ENCODE measurements at places on chromosomes 3 and 15.

GRCh38 chr15:79185199-79185598, 94.6 kb upstream of the RASGRF1 start:
- no peak for DNase-seq

DNA sequence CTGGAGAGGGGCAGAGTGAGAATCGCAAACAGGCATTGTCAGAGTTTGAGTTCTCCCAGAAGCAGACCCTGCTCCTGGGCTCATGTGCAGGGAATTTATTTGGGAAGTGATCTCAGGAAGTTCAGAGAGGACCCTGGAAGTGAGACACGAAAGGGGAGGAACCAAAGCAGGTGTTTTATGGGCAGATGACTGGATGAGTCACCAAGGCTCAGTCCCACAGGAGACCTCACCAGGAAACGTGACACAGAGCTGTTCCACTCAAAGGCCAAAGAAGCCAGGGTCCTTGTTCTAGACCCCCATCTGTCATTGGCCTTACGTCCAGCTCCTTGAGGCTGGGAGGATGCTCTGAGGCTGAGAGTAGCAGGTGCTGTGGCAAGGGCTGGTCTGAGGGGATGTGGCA, 43.4 kb upstream of the SEC22A start:
- DNase-seq, result no peak

GRCh38 chr3:14246414-14246813, 67.8 kb downstream of the LSM3 start:
- no peak for DNase-seq

- no peak for DNase-seq
Measured at GRCh38 chr3:105051111-105051510, 315.6 kb upstream of the ALCAM start.

DNA sequence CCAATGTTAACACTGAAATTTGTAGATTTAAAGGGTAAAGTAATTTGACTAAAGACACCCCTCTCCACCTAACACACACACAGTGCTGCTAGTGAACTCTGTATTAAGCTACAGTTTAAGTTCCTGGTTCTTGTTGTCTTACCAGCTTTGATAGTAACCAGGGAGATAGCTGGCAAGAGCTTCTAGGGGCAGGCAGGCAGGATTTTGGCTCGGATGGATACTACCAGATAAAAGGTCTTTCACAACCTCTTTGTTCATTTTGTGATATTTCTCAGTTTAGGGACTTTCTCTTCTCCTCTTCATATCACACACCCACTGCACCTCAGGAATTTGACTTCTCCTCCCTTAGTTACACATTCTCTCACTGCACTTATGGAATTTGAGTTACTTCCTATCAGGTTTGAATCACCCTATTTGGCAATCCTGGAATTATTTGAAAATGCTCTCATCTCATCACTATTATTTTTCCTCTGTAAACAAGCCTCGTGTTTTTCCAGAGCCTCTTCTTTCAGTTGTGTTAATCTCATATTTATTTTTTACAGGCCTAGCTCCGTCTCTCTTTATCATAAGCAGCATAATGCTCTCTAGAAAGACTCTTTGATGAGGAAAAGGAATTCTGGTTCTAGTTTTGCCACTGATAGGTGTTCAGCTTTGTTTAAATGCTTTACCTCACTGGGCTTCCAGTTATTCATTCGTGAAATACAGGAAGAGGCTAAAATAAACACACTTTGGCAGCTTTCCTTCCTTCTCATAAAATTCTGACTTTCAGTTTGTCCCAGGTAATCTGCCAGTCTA, 23.0 kb upstream of the CLDN1 start:
- no peak for DNase-seq

- no peak for DNase-seq
Measured at GRCh38 chr3:100761211-100761942, 52.1 kb downstream of the TFG start.

- DNase-seq, result no peak
Measured at GRCh38 chr3:43198791-43199644, 87.3 kb upstream of the SNRK start.

DNA sequence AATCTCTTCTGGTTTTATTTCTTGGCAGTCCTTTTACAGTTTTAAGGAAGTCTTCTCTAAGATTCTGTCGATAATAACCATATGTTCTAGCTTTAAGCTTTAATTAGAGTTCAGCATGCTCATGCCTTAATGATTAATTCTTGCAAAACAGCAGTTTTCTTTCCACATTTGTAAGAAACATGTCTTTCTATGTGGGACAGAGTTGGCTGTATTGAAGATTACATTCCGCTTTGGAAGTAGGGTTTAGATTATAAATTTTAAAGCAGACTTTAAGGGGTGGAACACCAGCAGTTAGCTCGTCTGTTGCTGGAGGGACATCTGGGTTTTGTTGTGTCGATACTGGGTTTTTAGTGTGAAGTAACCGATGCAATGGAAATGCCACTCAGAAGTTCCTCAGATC, 35.3 kb downstream of the SQOR start:
- no peak for DNase-seq

GRCh38 chr3:160956785-160957184, 148.4 kb downstream of the B3GALNT1 start:
- DNase-seq, result no peak

- DNase-seq, result no peak
Measured at GRCh38 chr3:45929042-45929679, 14.1 kb upstream of the CXCR6 start.

DNA sequence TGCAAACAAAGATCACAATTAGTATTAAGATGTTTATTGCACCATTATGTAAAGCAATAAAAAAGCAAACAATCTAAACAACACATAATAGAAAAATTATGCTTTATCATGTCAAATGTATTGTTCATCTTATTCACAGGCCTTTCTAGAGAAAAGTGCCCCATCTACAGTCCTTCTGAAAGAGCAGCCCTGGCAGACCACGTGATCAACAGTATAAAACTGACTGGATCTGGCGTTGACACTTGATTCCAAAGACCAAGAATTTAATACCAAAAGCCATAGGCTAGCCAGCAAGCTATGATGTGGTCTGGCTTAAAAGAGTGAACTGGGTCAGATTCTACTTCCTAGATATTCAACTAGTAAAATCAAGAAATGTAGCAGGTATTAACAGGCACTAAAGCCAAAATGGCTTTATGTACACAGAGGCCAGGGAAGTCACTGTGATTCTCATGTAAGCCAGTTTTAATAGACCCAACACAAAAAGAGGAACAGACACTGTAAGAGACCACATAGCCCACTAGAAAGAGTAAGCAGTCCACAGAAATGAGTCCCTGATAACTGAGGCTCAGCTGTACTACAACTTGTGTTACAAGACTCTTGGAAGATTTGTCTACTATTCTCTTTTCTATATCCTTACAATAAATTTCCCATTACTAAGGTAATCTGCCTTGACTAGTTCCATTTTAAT, 32.5 kb downstream of the DMXL2 start:
- DNase-seq, result no peak

DNA sequence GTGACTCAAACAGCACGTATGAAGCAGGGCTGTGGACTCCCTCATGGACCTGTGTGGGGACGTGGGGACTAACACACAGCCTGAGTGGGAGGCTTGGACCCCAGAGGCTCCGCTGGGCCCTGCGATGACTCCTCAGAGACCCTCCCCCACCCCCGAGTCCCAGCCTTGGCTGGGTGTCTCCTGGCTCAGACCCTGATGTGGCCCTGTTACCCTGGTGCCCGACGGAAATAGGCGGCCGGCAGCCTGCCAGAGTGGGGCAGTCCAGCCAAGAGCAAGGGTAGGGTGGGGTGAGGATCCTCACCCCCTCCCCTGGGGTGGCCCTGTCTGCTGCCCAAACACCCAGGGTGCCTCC, 15.3 kb downstream of the TNK2 start:
- no peak for DNase-seq

DNA sequence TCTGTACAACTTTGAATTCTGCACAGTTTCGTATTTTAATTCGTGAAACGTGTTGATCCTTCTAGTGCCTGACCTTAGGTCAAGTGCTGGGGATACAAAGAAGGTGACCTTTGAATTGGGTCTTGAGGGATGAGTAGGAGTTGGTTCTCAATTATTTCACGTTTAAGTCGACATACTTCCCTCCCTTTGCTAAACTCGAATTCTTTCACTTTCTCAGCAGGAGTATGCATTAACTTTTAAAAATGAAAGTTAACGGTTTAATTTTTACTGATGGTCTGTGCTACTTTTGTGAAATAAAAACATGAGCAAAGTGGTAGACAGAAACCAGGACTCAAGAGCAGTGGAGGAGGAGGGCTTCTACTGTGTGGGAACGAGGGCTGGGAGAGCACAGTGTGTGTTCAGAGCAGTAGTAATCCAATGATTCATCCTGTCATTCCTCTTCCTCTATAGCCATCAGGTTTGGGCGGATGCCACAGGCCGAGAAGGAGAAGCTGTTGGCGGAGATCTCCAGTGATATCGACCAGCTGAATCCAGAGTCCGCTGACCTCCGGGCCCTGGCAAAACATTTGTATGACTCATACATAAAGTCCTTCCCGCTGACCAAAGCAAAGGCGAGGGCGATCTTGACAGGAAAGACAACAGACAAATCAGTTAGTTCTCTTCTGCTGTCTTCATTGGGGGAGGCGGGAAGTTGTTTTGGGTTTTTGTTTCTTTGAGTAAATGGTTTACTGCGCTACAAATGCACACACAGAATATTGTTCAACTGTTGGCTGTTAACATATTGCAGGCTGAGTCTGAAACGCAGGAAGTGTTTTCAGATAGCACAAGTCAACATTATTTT, 78.6 kb upstream of the TSEN2 start:
- no peak for DNase-seq

DNA sequence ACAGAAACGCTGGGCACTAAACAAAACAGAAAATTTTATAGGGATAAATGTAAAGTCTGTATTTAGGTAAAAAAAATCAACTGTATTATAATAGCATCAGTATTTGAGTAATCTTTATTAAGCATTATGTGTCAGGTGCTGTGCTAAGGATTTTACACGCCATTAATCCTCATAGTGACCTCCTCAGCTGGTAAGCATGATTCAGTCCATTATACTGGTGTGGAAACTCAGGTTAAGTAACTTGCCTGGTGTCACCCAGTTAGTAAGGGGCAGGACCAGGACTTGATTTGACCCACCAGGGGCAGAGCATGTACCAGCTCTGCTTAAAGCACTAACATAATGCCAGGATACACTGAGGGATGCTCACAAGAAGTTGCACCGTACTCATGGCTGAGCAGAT, 4.8 kb downstream of the MYO5C start:
- no peak for DNase-seq

DNA sequence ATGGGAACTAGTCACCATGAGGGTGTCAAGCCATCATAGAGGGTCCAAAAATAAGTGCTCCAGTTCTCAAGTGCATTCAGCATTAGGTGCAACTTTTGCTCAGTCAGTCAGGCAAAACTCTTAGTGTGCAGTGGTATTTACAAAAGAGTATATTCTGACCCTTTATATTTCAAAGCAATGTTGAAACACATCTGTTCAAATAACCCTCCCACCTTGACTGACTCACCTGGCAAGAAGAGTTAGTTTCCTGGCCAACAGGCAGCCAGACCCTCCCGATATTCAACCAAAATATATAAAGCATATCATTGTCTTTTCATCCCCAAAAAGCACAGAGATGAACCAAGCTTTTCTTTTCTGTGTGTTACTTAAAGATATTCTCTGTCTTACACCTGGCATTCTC, 7.6 kb upstream of the COL8A1 start:
- no peak for DNase-seq

DNA sequence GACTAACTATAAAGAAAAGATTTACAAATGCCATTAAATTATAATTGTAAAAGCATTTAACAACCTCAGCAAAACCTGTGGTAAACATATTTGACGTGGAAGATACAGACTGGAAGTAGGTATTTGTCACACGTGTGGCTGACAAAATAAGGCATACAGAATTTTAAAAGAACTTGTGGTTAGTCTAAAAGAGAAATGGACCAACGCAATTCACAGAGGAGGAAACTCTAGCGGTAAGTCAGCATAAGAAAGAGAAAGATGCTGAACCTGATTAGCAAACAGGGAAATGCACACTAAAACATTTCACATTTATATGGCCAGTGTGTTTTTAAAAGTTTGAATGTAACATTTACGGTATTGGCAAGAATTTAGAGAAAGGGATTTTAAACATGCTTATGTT, 35.3 kb downstream of the KCNH8 start:
- no peak for DNase-seq

GRCh38 chr3:79154865-79155264, 612.9 kb downstream of the ROBO1 start:
- DNase-seq, result no peak

DNA sequence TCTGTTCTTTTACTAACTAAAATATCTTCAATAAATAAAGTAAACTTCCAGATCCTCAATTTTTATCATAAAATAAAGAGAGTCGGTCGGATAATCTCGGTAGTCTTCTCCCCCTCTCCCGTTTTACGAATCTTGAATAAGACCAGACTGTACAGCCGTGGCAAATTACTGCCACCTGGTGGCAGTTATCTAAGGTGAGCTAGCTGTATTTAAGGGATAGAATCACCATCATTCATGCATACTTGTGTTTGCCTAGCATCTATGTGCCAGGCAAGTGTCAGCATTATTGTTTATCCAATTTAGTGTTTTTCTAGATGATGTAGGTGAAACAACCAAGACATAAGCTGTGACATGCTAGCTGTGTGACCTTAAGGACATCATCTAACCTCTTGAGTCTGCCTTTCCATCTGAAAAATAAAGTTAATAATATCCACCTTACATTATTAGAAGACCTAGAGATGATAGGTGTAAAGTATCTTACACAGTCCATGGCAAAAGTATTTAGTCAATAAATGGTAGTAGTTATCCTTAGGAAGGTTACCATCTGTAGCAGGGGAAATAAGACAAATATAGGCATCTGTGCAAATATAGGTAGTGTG, 21.3 kb downstream of the DUT start:
- DNase-seq, result peak; percentile 10

GRCh38 chr3:111890051-111890580, 31.1 kb downstream of the PHLDB2 start:
- DNase-seq, result no peak

DNA sequence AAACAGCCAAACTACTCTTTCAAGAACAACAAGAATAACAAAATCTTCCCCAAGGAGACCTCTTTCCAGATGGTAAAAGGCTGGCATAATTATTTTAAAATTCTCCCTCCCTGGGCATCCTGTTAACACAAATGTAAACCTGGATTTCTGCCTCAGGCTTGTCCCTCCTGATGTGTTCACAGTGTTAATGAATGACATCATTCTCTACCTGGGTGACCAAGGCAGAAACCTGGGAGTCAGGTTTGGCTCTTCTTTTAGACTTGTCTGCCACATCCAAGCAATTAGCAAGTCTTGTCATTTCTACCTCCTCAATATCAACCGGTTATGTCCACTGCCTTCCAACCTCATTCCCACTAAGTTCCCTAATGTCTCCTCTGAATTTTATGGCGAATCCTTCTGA, 368.7 kb upstream of the TBL1XR1 start:
- no peak for DNase-seq

DNA sequence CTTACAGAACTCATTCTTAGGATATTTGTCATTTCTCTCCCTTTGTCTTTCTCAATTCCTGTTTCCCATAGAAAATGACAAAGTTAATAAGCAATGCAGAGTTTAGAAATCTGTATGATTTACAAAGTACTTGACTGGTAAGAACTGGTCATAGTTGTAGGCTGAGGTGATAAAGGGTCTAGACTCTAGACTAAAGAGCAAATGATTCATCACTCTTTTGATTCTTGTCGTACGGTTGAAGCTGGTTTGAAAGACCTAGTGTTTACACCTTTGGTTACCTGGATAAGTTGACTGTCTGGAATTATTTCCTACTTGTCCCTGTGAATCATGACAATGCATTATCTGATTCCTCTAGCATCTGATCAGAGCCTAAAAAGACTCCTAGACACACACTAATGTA, 58.9 kb upstream of the TP63 start:
- no peak for DNase-seq

GRCh38 chr3:8353364-8353763, 148.3 kb upstream of the LMCD1 start:
- no peak for DNase-seq
